Osteoblast (primary cell): ENCODE measurements at places on chromosomes 11 and 22. TPM values are rescaled to one million over a fixed set of nuclear protein-coding genes. Genes with fewer than 3 reads are reported as not detected.

The PNPLA3 gene
- total RNA-seq, result 8.3 and 14.1 TPM in 2 replicates

The BRSK2 gene
- total RNA-seq, result 0.36 TPM in 1 of 2 replicates, not detected in the other

The CNGA4 gene
- total RNA-seq, result under 0.01 TPM in 2 replicates

The SLC6A5 gene
- not detected in 2 replicates for total RNA-seq

The OR10W1 gene
- total RNA-seq, result not detected in 2 replicates

The ROBO4 gene
- 0.36 and 0.59 TPM in 2 replicates for total RNA-seq

- H3K27me3 ChIP-seq, result no peaks in the 10 kb centered on the region
- H3K27ac ChIP-seq, result no peak overlapping the region
- no peaks in the 10 kb centered on the region for H3K4me1 ChIP-seq
Measured at GRCh38 chr22:41725510-41726110, 26.3 kb downstream of the MEI1 start.

DNA sequence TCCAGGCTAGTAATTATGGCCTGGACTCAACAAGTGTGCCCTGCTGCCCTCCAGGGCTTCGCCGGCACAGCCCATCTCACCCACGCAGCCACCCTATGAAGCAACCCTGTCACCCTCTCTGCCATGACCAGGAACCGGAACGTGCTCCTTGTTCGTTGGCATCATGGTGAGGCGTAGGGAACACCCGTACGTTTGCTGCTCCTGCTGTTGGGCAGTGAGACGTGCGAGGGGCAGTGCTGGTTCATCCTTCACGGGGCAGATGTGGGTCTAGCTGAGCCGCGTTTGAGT lies 20.7 kb downstream of the NADSYN1 start:
- H3K4me1 ChIP-seq, result no peaks in the 10 kb centered on the region
- DNase-seq, result no peak
- H3K27me3 ChIP-seq, result no peaks in the 10 kb centered on the region
- peaks cover 33% of the 10 kb centered on the region for H3K36me3 ChIP-seq

GRCh38 chr22:25896098-25896497 lies 154.1 kb downstream of the MYO18B start:
- no peak overlapping the region for H3K4me3 ChIP-seq
- no peak overlapping the region for H3K27ac ChIP-seq
- H3K27me3 ChIP-seq, result no peaks in the 10 kb centered on the region
- no peaks in the 10 kb centered on the region for H3K36me3 ChIP-seq
- no peak for DNase-seq

DNA sequence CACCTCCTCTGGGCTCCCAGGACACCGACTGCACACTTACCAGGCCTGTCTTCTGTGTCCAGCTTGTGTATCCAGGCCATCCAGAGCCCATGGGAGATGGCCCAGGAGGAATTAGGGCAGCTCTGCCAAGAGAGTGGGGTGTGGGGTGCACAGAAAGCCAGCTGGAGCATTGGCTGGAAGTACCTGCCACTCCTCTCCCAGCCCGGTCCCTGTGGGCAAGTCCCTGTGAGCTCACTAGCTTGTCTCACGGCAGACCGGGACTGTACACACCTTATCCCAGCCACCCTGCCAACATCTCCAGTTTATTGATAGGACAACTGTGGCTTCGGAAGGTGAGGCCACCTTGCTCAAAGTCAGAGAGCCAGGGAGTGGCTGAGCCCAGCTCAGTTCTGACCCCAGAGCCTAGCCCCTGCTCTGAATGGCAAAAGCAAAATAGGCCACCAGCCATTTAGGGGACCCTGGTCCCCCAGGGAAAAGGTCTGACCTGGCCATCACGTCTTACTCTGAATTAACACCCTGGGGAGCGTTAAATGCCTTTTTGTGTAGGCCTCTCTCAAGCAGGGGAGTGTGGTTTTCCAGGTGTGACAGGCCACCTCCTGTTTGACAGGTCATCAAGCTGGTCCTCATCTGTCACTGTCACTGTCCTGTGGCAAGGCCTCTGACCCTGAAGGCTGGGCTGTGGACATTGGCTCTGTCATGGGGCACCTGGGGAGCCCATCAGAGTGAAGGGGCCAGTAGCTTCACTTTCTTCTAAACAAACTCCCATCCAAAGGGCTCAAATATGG lies 15.1 kb downstream of the UQCR10 start:
- DNase-seq, result peak; percentile 76
- no peaks in the 10 kb centered on the region for H3K27me3 ChIP-seq
- H3K4me3 ChIP-seq, result no peak overlapping the region
- peak overlapping the region; percentile 91 for H3K27ac ChIP-seq
- peaks cover 52% of the 10 kb centered on the region for H3K4me1 ChIP-seq

DNA sequence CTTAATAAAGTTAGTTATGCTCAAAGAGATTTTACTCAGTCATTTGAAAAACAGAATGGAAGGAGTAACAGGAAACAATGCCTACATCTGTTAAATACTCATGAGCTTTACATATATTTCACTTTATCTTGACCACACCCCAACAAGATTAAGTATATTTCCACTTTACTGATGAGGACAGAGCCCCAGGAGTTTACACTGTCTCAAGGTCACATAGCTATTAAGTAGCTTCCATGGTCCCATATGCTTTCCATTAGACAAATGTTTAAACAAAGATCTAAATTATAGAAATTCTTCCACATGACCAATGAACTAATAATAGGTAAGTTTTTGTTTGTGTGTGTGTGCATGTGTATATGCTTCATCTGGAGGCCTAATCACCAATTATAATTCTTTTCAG lies 30.2 kb downstream of the MRTFA start:
- DNase-seq, result no peak
- H3K36me3 ChIP-seq, result no peaks in the 10 kb centered on the region
- peaks cover 42% of the 10 kb centered on the region for H3K4me1 ChIP-seq
- H3K27ac ChIP-seq, result peak overlapping the region; percentile 32

GRCh38 chr11:61567286-61568061 lies 13.4 kb downstream of the SYT7 start:
- peaks cover 39% of the 10 kb centered on the region for H3K27me3 ChIP-seq
- H3K27ac ChIP-seq, result no peak overlapping the region
- no peaks in the 10 kb centered on the region for H3K36me3 ChIP-seq
- H3K4me1 ChIP-seq, result no peaks in the 10 kb centered on the region
- H3K4me3 ChIP-seq, result peak overlapping the region; percentile 55

DNA sequence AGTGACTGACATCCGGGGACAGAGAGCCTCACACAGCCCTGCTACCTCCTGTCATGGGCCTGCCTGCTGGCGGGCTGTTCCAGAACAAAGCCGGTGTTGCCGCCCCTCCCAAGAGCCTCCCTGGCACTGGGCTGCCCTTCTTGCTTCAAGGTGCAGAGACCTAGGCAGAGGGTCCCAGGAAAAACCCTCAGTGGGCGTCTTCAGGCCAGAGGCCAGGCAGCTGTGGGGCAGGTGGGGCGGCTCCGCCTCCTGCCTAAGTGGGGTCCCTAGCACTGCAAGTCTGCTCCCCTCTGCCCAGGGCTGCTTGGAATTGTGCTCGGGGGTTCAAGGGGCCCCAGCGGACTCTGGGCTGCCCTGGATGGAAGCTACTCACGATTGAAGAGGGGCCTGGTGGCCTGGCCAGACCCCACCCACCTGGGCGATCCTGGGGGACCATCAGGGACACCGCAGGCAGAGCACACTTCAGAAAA lies 20.4 kb upstream of the GNB1L start:
- H3K4me1 ChIP-seq, result peaks cover 45% of the 10 kb centered on the region
- DNase-seq, result peak; percentile 65
- H3K4me3 ChIP-seq, result no peak overlapping the region
- peaks cover under 1% of the 10 kb centered on the region for H3K36me3 ChIP-seq

GRCh38 chr11:13896175-13896980 lies 66.1 kb upstream of the SPON1 start:
- H3K4me3 ChIP-seq, result no peak overlapping the region
- no peaks in the 10 kb centered on the region for H3K4me1 ChIP-seq
- no peaks in the 10 kb centered on the region for H3K36me3 ChIP-seq
- H3K27me3 ChIP-seq, result no peaks in the 10 kb centered on the region

DNA sequence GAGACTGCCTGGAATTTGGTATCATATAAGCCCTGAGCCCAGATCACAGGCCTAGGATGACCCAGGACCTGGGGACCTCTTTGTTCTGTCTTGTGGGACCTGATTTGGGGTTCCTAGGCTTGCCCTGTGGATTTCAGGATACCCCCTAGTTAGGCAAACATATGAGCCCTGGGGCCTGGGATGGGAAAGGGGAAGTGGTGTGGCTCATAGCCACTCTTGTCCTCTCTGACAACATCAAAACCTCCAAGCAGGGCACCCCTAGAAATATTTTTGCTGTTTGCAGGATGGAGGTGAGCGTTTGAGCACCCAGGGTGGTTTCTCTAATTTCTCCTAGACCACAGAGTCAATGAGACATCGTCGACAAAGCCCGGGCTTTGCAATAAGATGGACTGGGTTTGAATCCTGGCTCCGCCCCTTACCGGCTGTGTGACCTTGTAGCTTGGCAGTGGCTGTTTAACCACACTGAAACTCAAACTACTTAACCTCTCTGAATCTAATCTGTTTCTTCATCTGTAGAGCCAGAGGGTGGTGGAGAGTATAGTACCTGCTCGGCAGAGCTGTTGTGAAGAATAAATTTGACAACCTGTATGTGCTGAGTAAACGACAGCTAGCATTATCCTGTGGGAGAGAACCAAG lies 5.3 kb upstream of the LRRC10B start:
- DNase-seq, result no peak
- H3K36me3 ChIP-seq, result no peaks in the 10 kb centered on the region
- H3K27ac ChIP-seq, result no peak overlapping the region
- H3K4me1 ChIP-seq, result no peaks in the 10 kb centered on the region

DNA sequence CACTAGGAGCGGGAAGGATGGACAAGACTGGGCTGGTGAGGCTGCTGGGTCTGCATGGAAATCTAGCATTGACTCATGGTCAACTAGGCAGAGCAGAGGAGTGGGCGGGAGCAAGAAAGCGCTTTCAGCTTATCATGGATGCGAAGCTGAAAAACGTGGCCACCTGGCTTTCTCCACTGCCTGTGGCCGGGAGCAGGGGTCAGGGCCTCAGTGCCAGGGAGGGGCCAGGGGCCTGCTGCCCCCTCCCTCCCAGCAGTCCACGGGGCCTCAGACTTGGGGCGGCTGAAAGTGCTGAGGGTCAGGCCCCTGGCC lies 45.5 kb downstream of the ALX4 start:
- DNase-seq, result no peak
- H3K27ac ChIP-seq, result no peak overlapping the region
- peaks cover 5% of the 10 kb centered on the region for H3K4me1 ChIP-seq
- H3K4me3 ChIP-seq, result no peak overlapping the region
- no peaks in the 10 kb centered on the region for H3K36me3 ChIP-seq
- H3K27me3 ChIP-seq, result no peaks in the 10 kb centered on the region
